ENCODE measurements at places on chromosomes 16 and 17.

GRCh38 chr17:48491527-48492273 is 39.1 kb downstream of the HOXB1 start:
- no peak for DNase-seq

GRCh38 chr17:80633207-80633606 is 88.6 kb downstream of the RPTOR start:
- DNase-seq: no peak

DNA sequence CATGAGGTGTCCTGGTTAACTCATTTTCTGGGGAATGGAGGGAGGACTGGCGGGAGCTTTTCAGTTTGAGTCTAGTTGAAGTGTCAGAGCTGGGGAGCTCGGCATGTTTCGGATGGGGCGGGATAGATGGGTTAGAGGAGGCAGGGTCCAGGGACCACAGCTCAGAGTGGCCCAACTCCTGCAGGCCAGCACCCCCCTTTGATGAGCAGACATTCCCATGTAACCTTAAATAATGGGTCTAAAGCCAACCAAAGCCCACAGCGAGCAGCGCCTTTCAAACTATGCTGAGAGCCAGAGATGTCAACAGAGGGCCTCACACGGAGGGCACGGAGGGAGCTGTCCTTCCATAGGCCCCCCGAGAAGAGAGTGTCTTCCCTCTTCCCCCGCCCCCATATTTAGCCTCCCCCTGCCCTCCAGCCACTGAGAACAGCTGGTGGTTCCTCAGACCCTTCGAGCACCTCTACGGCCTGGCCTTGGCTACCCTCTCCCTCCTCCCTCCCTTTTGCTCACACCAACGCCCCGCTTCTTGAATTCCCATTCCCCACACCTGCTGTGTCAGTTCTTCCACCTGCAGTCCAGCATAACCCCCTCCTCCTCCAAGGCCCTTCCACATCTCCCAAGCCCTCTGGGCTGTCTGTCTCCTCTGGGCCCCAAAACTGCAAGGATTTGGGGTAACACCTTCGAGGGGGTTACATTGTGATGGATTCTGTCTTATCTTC is 21.8 kb downstream of the RAB11FIP4 start:
- DNase-seq: no peak

- DNase-seq: no peak
Measured at GRCh38 chr16:23333831-23334456, 31.8 kb downstream of the SCNN1B start.

DNA sequence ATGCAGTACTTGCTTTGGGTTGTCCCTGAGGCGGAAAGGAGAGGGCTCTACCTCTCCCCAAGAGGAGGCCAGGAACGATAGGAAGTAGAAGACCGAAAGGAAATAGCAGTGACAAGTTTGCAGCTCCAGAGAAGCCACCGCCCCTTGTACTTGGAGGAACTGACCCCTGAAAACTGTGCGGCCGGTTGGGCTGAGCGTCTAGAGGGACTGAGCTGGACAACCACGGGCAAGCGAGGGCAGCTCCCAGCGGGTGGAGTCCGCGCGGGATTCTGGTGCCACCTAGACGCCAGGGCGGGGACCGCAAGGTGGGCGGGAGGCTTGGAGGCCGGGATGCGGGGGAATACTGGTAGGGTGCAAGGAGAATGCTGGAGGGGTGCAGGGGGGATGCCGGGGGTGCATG is 1.3 kb upstream of the SLC6A4 start:
- DNase-seq: peak; percentile 15

GRCh38 chr16:78102865-78103264 is 3.4 kb downstream of the WWOX start:
- no peak for DNase-seq

- DNase-seq: no peak
Measured at GRCh38 chr17:44916781-44917241, 1.5 kb upstream of the GFAP start.

- no peak for DNase-seq
Measured at GRCh38 chr16:53064081-53064578, 9.3 kb downstream of the CHD9 start.

DNA sequence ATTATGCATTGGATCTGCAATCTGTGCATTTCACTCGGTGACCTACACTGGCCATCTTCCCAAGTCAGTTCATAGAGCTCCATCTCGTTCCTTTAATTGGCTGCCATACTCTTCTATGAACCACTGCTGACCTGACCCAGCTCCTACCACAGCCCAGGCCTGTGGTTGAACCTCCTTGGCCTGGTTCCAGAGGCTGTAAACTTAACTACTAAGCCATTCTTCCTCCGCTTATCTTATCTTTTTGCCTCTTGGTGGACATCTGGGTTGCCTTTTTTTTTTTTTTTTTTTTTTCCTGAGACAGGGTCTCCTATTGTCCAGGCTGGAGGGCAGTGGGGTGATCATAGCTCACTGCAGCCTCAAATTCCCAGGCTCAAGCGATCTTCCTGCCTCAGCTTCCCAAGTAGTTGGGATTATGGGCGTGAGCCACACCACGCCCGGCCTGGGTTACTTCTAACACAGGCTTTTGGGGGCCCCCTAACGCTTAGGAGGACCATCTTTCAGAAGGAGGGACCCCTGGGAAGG is 18.3 kb downstream of the COQ7 start:
- DNase-seq: peak; percentile 25

DNA sequence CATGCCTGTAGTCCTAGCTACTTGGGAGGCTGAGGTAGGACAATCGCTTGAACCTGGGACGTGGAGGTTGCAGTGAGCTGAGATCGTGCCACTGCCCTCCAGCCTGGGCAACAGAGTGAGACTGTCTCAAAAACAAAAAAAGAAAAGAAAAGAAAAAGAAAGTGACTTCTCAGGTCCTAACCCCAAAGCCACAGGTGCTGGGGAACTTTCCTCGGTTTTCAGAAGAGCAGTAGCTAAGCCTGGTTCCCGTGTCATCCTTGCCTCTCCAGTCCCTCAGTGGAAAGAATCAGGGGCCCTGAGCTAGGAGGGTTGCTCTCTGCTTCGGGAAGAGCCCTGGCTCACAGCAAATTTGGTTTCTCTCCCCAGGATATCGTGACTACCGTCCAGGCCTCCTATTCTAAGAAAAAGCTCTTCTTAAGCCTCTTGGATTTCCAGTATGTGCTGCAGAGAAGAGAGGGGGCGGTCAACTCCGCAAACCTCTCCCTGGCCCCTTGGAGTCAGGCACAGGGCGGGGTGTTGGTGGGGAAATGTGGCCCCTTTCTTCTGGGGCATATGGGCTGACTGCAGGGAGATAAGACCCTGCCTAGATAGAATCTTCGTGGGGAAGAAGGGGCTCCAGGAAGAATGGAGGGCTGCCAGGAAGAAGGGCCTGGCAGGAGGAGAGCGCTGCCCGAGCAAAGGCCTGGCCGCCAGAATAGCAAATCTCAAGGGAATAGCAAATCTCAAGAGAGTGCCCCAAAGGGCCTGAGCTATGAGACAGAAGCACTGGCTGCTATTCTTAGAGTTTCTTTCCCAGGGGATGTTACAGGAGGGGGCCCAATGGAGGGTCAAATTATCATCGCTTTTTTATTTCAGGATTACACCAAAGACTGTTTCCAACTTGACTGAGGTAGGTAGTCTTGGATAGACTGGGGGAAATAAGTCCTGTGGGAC is 8.3 kb upstream of the NLRC5 start:
- no peak for DNase-seq

DNA sequence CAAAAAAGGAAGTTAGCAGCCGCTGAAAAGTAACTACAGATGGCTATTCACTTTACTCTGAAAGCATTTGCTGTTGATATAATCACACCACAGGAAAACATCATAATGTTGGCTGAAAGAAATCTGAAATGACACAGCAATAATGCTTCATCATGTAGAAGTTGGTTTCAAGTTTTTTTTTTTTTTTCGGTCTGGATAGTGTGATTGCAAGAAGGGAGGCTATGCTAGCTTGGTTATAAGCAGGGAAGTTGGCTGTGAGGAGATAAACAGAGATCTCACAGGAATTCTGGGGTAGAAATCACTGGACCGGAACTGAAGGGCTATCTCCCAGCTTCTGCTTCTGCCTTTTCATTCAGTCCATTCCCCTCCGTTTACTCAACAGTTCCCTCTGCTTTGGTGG is 57.9 kb downstream of the MYO1D start:
- DNase-seq: no peak

GRCh38 chr16:72182976-72183375 is 11.0 kb upstream of the PMFBP1 start:
- no peak for DNase-seq

- no peak for DNase-seq
Measured at GRCh38 chr17:57419940-57420550, 163.7 kb downstream of the MSI2 start.

DNA sequence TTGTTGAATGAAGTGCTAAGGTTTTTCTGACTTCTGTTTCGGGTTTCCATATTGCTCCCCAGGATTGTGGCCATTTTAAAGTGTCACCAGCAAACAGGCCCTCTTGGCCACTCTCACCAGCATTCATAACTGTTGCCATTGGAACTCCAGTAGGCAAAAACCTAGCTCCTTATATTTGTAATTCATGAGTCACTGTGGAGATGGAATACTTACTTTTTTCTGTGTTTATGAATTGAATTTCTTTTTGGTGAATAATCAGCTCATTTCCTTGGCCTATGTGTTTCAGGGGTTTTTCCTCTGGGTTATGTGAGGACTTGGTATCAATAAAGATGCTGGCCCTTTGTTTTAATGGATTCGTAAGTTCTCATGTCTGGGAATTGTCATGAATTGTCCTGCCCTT is 255.1 kb downstream of the SNX29 start:
- no peak for DNase-seq

GRCh38 chr16:85042606-85043005 is 15.0 kb downstream of the KIAA0513 start:
- DNase-seq: no peak

Measured in tibial nerve (tissue), 4 donors.